ENCODE measurements at places on chromosomes 11 and 22. TPM values are rescaled to one million over a fixed set of nuclear protein-coding genes. Genes with fewer than 3 reads are reported as not detected.

The TRPM5 gene
- not detected for total RNA-seq

The RTN4RL2 gene
- 2.4 TPM for total RNA-seq

The OR8G5 gene
- not detected for total RNA-seq

The OR4X2 gene
- not detected for total RNA-seq

The RAG2 gene
- total RNA-seq = not detected

The MOV10L1 gene
- total RNA-seq = 1.2 TPM

The INPP5J gene
- total RNA-seq = 13.3 TPM

The HBE1 gene
- total RNA-seq = not detected

The CCDC34 gene
- 2.0 TPM for total RNA-seq

The GGT1 gene
- total RNA-seq = 3.9 TPM

The SMC1B gene
- total RNA-seq = not detected

The SHISAL1 gene
- 4.2 TPM for total RNA-seq

The DDTL gene
- 2.1 TPM for total RNA-seq

The CNTF gene
- total RNA-seq = 1.5 TPM

The UCP3 gene
- 1.1 TPM for total RNA-seq

The RPS6KB2 gene
- 31.0 TPM for total RNA-seq

The GGTLC2 gene
- total RNA-seq = not detected

The DTX4 gene
- total RNA-seq = 5.0 TPM

The MS4A15 gene
- total RNA-seq = not detected

The PARVG gene
- total RNA-seq = 6.0 TPM

The MS4A8 gene
- total RNA-seq = not detected

The FAM118A gene
- total RNA-seq = 20.9 TPM

The IGSF22 gene
- total RNA-seq = 1.7 TPM

Measured in left cardiac atrium (tissue), 4 donors.